Heart left ventricle (tissue), 16 donors: ENCODE measurements at places on chromosomes 5 and 9. TPM values are rescaled to one million over a fixed set of nuclear protein-coding genes. Genes with fewer than 3 reads are reported as not detected.

IL3 gene
- total RNA-seq: not detected

C9orf50 gene
- total RNA-seq: not detected

ELAVL2 gene
- 0.25 TPM for total RNA-seq

TTLL11 gene
- 10.9 TPM for total RNA-seq

DNA sequence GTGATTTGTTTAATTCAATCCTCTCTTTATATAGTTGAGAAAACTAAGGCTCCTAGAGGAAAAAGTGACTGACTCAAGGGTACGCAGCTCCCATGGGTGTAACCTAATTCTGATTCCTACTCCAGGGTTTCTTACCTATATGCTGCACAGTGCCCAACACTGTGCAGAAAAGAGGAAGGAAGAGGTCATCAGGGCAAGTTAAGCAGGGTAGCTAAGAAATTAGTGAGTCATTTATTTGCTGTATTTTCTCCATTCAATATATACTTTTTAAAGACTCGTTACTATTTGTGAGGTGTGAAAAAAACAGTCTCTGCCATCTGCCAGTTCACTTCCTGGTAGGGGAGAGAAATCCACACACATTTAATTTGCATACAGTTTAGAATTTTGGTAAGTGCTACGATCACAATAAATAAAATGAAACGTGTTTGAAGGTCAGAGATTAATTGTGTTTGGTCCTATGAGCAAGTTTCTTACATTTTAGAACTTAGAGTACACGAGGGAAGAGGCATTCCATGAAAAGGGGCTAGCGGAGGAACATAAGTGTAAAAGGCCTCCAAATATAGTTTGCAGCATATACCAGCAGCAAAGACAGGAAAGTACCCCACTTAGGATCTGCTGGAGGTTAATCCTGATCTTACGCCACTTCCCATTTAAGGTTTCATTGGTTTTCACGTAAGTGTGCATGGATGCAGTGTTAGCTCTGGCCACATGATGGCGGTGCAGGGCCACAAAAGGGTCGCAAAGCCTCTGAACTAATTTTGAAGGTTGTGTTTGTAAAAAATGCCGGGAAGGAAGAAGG lies 59.9 kb upstream of the TLR4 start:
- peak; percentile 66 for DNase-seq

- DNase-seq: no peak
Observed at GRCh38 chr5:135195270-135195608, 161.2 kb upstream of the PITX1 start.

- no peak for DNase-seq
Observed at GRCh38 chr9:77803423-77803822, 155.3 kb upstream of the GNA14 start.
